ENCODE measurements at places on chromosomes 6 and 20.

DNA sequence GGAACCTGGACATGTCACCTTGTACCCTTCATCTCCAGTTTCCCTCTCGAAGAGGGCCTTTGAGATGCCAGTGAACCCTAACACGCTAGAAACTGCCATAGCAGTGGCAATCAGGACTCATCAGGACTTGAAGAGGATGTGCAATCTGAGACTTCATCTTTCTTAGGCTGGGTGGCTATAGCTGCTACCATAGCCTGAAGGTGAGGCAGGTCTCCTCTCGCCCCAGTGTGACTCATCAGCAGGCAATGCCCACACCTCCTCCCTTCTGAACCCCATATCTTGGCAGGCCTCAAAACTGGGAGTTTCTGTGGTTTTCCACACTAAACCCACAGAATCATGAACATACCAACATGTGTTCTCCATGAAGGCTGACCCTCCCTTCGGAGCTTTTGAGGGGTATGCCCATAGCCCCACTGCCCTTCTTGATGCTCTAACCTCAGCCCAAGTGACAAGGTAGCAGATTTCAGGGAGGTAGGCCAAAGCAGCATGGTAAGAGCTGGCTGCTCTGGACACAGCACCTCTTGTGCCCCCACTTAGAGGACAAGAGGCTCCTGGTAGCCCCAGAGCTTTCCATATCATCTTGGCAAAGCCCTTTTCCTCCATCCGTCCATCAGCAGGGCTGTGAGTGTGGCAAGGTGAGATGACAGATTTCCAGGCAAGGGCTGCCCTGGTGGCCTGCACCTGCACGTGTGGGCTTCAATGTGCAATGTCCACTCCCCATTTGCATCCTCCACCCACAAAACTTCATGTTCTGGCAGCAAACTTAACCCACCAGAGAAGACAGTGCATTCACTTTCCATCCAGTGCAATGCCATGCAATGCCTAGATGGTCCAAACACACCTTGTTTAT is 2.6 kb downstream of the BLCAP start:
- peak; percentile 76 for DNase-seq

- DNase-seq: no peak
These were observed 91.2 kb downstream of the MAP3K5 start for GRCh38 chr6:136701045-136701444.

DNA sequence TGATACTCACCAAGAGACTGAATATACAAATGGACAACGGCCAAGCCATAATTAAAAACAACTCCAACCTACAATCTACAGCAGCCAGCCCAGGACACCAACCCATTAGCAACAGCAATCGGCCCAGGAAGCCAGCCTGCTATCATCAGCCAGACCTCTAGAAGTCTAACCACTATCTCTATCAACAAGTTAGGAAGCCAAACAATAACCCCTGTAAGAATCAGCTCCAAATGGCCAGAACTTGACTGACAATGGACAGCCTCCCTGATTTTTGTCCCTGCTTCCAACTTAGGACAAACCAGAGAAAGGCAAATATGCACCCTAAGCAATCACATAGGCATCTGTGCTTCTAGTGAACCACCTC is 511.8 kb upstream of the JARID2 start:
- no peak for DNase-seq

DNA sequence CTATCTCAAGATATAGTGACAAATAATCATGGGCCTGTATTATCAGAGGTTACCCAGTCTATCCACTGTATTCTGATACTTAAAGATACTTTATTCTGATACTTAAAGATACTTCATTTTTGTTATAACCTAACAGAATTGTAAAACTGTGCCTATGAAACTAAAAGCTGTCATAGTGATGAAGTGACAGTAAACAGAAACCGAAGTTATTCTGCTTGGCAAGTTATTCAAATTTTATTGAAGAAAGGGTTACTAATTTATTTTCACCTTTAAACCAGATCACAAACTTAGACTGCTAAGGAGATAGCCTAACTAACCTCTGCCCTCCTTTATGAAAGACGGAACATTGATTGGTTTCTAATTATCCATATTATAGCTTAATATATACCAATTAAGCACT is 604.6 kb upstream of the IMPG1 start:
- no peak for DNase-seq

- no peak for DNase-seq
These were observed 200.0 kb downstream of the LY86 start for GRCh38 chr6:6788394-6789032.

DNA sequence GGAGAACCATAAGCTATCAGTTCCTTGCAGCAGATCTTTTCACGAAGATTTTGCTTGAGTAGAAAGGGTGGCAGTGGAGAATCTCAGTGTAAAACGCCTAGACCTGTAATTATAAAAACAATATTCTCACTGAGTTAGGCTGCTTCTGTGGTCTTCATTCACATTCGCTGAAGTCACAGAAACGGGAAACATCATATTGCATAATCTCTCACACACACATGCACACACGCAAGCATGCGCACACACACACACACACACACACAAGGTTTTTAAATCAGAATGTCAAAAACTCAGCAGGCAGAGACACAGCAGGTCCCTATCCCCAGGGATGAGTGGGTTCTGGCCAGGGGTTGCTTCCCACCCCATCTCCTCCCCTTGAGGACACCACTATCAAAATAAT is 175.5 kb downstream of the ATXN1 start:
- no peak for DNase-seq

DNA sequence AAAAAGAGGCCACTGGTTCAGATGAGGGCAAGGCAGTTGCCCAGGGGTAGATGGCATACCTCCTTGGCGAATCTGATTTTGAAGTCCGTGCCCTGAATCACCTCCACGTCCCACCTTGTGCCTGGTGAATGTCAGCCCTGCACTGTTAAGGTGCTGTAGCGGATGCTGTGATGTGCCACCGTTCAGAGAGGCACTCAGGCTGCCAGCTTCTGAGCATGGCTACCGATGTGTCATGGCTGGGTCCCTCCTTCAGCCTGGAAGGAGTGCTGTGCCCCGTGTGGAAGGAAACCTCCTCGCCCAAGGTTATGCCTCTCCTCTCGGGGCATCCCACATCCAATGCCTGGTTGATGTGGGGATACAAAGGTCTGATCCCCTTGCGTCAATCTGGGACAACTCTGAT is 43.6 kb downstream of the UST start:
- DNase-seq: no peak

GRCh38 chr6:12291071-12291838 is 1.1 kb downstream of the EDN1 start:
- DNase-seq: no peak

- DNase-seq: no peak
These were observed 224 bp downstream of the MPC1 start for GRCh38 chr6:166382500-166382932.

GRCh38 chr6:128005009-128005408 is 104.2 kb upstream of the THEMIS start:
- no peak for DNase-seq

- no peak for DNase-seq
These were observed 254.9 kb downstream of the SOD2 start for GRCh38 chr6:159438106-159438505.

- no peak for DNase-seq
These were observed 19.7 kb downstream of the HLA-DOB start for GRCh38 chr6:32796848-32797776.

GRCh38 chr6:117346142-117346930 is 79.4 kb downstream of the ROS1 start:
- DNase-seq: peak; percentile 45

DNA sequence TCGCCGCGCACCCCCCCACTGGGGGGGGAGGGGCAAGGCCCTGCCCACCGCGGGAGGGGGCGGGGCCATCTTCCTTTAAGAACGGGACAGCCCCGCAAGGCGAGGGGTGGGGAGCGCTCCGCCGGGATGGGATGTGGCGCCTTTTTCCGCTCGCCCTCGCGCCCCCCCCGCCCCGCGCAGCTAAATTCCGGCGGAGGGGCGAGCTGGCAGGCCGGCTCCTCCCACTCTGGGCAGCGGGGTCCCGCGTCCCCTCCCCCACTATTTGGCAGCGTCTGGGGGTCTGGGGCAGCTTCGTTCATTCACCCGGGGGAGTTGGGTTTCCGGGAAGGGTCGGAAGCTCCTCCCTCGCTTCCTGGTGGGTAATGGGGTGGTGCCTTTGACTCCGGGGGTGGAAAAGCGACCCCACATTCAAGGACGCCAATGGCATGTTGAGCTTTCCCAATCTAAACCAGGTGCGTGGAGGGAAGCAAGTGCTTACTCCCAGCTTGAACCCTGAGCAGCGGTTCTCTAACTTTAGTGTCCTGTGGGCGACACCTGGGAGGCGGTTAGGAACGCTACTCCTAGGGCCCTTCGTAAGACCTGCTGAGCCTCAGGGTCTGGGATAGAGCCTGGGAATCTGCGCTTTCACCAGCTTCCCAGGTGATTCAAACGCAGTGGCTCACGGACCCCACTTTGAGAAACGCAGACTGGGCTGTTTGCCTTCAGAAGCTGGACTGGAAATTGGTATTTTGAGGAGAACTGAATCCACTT is 927 bp downstream of the ASXL1 start:
- peak; percentile 62 for DNase-seq

- DNase-seq: no peak
These were observed 59.9 kb downstream of the REV3L start for GRCh38 chr6:111423055-111423633.

DNA sequence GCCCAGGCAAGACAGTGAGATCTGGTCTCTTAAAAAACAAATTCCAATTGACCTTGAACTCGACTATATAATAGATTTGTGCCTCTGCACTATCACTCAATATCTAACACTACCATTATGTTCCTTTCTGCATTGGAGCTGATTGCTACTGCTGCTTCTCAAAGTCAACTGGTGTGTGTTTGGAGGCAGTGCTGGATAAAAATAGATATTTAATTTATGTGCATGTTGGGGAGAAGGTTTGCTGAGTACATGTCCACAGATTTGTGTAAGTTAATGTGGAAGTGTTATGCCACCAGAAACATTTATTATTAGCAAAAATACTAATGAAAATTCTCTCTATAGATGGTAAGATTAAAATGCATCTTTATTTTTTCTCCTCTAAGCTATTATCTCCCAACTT is 39.5 kb downstream of the ATP9A start:
- no peak for DNase-seq

DNA sequence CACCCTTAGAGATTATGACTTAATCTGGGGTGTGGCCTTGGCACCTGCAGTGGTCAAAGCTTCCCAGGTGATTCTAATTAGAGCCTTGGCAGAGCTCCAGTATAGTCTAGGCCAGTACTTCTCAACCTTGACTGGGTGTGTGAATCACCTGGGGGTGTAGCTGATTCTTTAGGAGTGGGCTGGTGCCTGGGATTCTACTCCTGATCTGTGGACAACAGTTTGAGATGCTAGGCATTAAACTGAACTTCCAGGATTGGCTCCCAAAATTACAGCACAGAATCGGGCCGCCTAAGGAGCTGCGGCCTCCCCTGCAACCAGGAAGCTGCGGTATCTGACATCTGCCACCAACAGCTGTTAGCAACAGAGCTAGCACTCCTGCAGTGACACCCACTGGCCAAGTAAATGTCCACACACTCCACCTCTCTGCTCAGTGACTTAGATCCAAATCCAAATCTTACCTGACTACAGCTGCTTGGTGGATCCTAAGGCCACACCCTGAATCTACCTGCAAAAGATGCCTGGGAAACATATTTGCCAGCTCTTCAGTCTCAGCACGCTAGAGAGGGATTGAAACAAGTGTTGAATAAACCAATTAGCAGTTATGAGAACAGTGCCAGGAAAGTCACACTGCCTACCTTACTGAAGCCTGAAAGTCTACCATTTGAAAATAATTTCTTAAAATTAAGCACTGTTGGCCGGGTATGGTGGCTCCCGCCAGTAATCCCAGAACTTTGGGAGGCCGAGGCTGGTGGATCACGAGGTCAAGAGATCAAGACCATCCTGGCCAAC is 126.7 kb downstream of the UNC5CL start:
- DNase-seq: peak; percentile 58

- DNase-seq: no peak
These were observed 2.8 kb upstream of the MAS1L start for GRCh38 chr6:29490552-29490951.

GRCh38 chr20:52494244-52494643 is 302.7 kb upstream of the ZFP64 start:
- peak; percentile 13 for DNase-seq

GRCh38 chr6:26126394-26127235 is 39.4 kb downstream of the HFE start:
- DNase-seq: peak; percentile 16

GRCh38 chr6:161507375-161507774 is 233.5 kb upstream of the AGPAT4 start:
- no peak for DNase-seq

- no peak for DNase-seq
These were observed 1.8 kb downstream of the SNRNP48 start for GRCh38 chr6:7591770-7592169.

GRCh38 chr6:135784507-135784906 is 67.0 kb upstream of the PDE7B start:
- DNase-seq: no peak

DNA sequence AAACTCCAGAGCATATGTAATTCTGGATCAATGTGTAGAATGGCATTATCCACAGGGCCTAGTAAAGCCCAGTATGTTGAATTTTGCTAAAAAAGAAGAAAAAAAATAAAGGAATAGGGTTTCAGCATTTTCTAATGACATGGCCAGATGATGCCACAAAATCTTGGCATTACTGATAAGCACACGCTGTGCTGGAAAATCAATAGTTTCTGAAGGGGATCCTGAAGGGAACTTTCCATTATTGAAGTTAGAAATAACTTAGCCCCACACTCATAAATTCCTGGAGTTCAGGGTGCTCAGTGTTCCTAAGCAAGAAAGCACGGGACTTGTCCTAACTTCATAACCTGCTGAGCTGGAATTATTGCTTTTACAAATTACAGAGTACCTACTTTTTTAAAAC is 10.8 kb downstream of the TENT5A start:
- DNase-seq: no peak

- peak; percentile 46 for DNase-seq
These were observed 23.2 kb downstream of the GATA5 start for GRCh38 chr20:62452475-62453095.

- DNase-seq: no peak
These were observed 696.3 kb upstream of the SLC35B3 start for GRCh38 chr6:9131616-9132015.

DNA sequence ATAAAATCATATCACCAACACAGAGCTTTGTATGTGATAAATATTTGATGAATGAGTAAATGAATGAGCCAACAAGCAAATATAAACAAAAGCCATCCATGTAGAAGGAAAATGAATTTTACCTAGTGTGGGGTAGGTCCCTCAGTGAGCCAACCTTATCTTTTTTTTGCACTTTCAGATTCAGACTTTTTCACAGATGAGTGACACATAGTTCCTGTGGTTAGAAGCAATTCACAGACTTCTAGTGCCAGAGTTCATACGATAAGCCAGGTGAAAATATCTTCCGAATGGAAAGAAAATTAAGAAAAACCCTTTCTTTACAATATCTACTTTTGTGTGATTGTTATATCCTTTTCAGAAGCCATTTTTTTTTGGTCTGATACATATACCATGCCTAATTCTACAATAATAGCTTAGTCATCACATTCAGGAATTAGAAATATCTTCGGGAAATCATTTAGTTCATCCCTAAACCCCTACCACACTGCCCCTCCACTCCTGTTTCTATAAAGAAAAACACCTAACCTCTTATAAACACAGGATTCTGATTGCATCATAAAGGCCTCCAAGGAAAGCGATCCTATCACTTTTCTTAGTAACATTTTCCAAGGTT is 82.7 kb upstream of the CNR1 start:
- DNase-seq: no peak
